Lower lobe of right lung (tissue), 2 donors: ENCODE measurements at places on chromosomes 5 and 9.

GRCh38 chr5:81147886-81148571 lies 85.1 kb upstream of the CKMT2 start:
- DNase-seq: no peak

GRCh38 chr5:73596705-73597328 lies 29.2 kb upstream of the ARHGEF28 start:
- no peak for DNase-seq

- no peak for DNase-seq
Observed at GRCh38 chr9:38445154-38446043, 21.1 kb upstream of the IGFBPL1 start.

- no peak for DNase-seq
Observed at GRCh38 chr9:16710888-16711287, 159.6 kb downstream of the BNC2 start.

- no peak for DNase-seq
Observed at GRCh38 chr5:171926311-171926710, 80.1 kb downstream of the FBXW11 start.

GRCh38 chr9:113621980-113622379 lies 158.5 kb downstream of the RGS3 start:
- no peak for DNase-seq
